CD14-positive monocyte (primary cell): ENCODE measurements at places on chromosomes 1 and 21. TPM values are rescaled to one million over a fixed set of nuclear protein-coding genes. Genes with fewer than 3 reads are reported as not detected.

IFI44 gene
- polyA plus RNA-seq: 35.5 TPM

SMYD3 gene
- 8.4 TPM for polyA plus RNA-seq

PTGFR gene
- polyA plus RNA-seq: 0.10 and 0.43 TPM in 2 replicates

CEP170 gene
- 13.7 TPM for polyA plus RNA-seq

PRR9 gene
- not detected for polyA plus RNA-seq

ILDR2 gene
- not detected for polyA plus RNA-seq

TRIM67 gene
- polyA plus RNA-seq: not detected

RHD gene
- not detected for polyA plus RNA-seq

LEMD1 gene
- polyA plus RNA-seq: not detected

DNA sequence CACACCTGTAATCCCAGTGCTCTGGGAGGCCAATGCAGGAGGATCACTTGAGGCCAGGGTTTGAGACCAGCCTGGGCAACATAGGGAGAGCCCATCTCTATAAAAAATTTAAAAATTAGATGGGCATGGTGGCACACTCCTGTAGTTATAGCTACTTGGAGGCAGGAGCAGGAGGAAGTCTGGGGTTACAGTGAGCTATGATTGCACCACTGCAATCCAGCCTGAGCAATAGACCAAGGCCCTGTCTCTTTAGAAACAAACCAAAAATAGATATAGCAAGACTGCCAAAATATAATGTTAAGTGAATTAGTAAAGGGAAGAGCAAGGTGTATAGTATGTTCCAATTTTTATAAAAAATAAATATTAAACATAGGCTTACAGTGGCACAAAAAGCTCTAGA is 28.8 kb downstream of the PLEKHO1 start:
- no peaks in the 10 kb centered on the region for H3K27me3 ChIP-seq
- peak overlapping the region; percentile 75 for H3K27ac ChIP-seq
- peak; percentile 71 for DNase-seq
- H3K4me1 ChIP-seq: peaks cover 90% of the 10 kb centered on the region
- H3K4me3 ChIP-seq: no peak overlapping the region

DNA sequence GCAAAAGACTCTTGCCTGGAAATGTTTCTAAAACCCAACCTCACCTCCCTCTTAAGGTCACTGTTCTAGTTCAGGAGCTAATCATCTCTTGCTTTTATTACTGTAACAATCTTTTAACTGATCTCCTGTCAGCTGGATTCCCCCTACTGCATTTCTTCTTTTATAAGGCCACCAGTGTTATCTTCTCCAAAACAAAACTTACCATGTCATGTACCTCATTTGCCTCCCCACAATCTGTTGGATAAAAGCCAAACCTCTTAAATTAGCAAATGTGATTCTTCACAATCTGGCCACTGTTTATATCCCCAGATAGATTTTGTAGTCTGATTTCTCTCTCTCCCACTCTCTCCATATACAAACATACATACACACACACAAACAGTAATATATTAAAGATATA is 143.3 kb downstream of the DENND1B start:
- no peak for DNase-seq
- H3K4me1 ChIP-seq: no peaks in the 10 kb centered on the region
- peaks cover 6% of the 10 kb centered on the region for H3K36me3 ChIP-seq
- no peaks in the 10 kb centered on the region for H3K27me3 ChIP-seq
- no peak overlapping the region for H3K27ac ChIP-seq

DNA sequence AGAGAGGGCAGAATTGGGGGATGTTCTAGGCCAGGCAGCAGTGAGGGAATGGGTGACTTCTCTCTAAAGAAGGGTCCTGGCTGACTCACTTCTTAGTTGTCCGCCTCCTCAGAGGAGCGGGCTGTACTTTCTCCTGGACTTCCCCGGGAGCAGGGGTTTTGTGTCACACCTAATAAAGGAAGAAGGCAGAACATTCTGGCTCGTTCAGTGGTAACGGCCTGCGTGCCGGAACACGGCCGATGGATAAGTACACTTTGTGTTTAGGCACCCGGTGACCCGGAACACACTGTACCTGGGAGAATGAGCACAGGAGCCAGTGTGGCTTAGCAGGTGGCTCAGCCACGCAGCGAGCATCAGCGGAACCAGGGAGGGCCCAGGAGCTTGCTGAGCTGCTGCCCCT is 84.7 kb downstream of the FBXO2 start:
- no peak overlapping the region for H3K4me3 ChIP-seq
- no peaks in the 10 kb centered on the region for H3K36me3 ChIP-seq
- no peak overlapping the region for H3K27ac ChIP-seq

GRCh38 chr21:42063191-42063570 is 7.9 kb upstream of the UMODL1 start:
- peaks cover 63% of the 10 kb centered on the region for H3K4me1 ChIP-seq
- DNase-seq: peak; percentile 66
- no peaks in the 10 kb centered on the region for H3K36me3 ChIP-seq
- H3K4me3 ChIP-seq: peak overlapping the region; percentile 72
- no peaks in the 10 kb centered on the region for H3K27me3 ChIP-seq

DNA sequence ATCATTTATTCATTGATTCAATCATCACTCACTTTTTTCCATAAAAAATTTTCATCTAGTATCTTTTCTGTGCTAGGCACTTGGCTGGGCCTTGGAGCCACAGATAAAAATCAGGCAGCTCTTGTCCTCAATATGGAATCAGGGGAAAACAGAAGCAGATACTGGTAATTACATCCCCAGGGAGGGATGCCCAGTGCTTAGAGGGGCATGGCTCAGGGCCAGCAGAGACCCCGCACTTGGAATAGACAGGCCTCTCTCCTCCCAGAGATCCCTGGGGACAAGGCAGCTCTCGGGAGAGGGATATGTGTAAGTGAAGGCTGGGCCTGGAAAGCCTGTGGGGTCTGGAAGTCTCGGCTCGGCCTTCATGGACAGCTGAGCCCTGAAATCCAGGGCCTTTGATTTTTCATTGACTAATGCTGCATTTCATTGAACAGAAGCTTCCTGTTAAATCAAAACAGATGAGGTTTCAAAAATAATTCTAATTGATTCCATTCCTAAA is 180.4 kb downstream of the FOXD2 start:
- no peak for DNase-seq
- H3K27ac ChIP-seq: no peak overlapping the region
- no peak overlapping the region for H3K4me3 ChIP-seq
- H3K4me1 ChIP-seq: no peaks in the 10 kb centered on the region
- H3K36me3 ChIP-seq: no peaks in the 10 kb centered on the region

- DNase-seq: peak; percentile 29
- H3K27me3 ChIP-seq: peaks cover 47% of the 10 kb centered on the region
- peaks cover 32% of the 10 kb centered on the region for H3K4me1 ChIP-seq
- no peaks in the 10 kb centered on the region for H3K36me3 ChIP-seq
Measured at GRCh38 chr1:151839457-151840403, at the start of gene C2CD4D. C2CD4D (minus strand) TSS chr1:151839820; CDS start chr1:151838989, 831 bp downstream.

GRCh38 chr1:41917076-41917475 is 1.6 kb downstream of the HIVEP3 start:
- H3K4me1 ChIP-seq: peaks cover 22% of the 10 kb centered on the region
- DNase-seq: no peak
- H3K27me3 ChIP-seq: peaks cover 31% of the 10 kb centered on the region
- H3K4me3 ChIP-seq: no peak overlapping the region
- no peaks in the 10 kb centered on the region for H3K36me3 ChIP-seq

DNA sequence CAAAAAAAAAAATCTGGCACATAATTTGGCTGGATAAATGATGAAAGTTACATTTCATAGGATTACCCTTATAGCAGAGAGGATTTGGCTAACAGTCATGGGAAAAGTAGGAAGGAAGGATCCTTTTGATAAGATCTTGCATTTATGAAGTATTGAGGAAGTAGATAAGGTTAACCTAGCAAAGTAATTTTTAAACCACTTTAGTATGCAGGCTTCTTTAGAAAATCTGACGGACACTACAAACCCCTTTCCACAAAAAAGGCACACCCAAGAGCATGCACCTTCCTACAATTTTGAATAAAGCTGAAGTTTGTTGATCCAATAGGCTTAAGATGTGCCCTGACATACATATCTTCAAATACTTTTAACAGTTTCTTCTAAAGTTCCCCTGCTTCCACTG is 275.2 kb downstream of the GRIK1 start:
- no peaks in the 10 kb centered on the region for H3K27me3 ChIP-seq
- H3K4me3 ChIP-seq: no peak overlapping the region
- no peak overlapping the region for H3K27ac ChIP-seq

GRCh38 chr1:207259391-207259790 is 62.1 kb upstream of the CD55 start:
- H3K4me3 ChIP-seq: no peak overlapping the region
- no peak overlapping the region for H3K27ac ChIP-seq
- peaks cover 6% of the 10 kb centered on the region for H3K4me1 ChIP-seq
- no peaks in the 10 kb centered on the region for H3K36me3 ChIP-seq
- H3K27me3 ChIP-seq: no peaks in the 10 kb centered on the region

DNA sequence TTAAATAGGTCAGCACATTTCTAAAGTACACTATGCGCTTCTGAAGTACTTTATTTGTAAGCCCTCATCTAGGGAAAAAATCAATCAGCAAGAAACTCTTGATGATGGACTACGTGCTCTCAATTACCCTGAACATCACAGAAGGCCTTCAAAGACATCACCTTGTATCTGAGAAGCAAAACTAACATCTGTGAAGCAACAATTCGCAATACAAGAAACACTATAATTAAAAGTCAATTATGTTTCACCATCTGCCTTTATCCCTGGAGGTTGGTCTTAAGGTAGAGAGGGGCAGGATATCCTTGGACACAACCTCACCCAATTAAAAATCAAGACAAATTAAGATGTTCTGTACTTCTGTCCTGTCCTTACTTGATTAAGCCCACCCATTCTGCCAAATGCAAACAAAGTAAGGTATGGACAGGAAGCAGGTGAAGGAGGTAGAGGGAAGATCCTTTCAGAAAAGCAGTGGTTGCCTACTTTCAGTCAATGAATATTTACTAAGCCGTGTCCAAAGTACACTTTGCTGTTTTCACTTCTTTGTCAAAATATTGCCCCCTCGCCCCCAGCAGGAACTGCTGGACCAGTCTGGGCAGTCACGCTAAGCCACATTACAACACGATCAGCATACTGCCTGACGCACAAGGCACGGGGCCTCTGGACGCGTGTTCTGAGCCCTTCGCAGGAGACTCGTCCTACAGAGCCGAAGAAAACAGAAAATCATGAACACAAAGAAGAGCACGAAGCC is 887 bp downstream of the SLC19A2 start:
- H3K27me3 ChIP-seq: no peaks in the 10 kb centered on the region
- peak; percentile 79 for DNase-seq
- no peaks in the 10 kb centered on the region for H3K36me3 ChIP-seq
- peaks cover 31% of the 10 kb centered on the region for H3K4me1 ChIP-seq

GRCh38 chr1:4084048-4084431 is 184.0 kb upstream of the C1orf174 start:
- H3K4me3 ChIP-seq: no peak overlapping the region
- H3K27me3 ChIP-seq: no peaks in the 10 kb centered on the region
- no peaks in the 10 kb centered on the region for H3K36me3 ChIP-seq
- DNase-seq: no peak
- H3K27ac ChIP-seq: no peak overlapping the region

DNA sequence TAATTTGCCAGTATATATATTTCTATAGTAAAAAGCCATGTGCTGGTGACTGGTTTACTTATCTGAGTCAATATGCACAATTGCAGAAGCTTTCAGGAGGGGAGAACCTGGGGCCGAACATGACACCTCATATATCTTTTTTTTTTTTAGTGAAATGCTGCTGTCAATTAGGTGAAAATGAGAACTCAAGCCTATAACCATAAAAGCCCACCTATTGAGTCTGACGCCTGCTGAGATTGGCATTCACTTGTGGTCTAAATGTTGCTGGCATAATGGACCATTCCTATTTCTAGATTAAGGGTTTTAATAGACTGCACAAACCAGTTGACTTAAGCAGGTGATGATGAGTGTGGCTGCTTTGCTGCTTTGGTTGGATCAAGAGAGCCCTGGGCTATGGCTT is 10.8 kb downstream of the NTMT2 start:
- no peak overlapping the region for H3K4me3 ChIP-seq
- H3K4me1 ChIP-seq: no peaks in the 10 kb centered on the region
- DNase-seq: no peak
- H3K27ac ChIP-seq: no peak overlapping the region
- no peaks in the 10 kb centered on the region for H3K36me3 ChIP-seq

- no peaks in the 10 kb centered on the region for H3K36me3 ChIP-seq
- no peak overlapping the region for H3K4me3 ChIP-seq
Measured at GRCh38 chr1:72129869-72130268, 152.5 kb downstream of the NEGR1 start.

- peaks cover 23% of the 10 kb centered on the region for H3K4me1 ChIP-seq
- H3K27me3 ChIP-seq: peaks cover 84% of the 10 kb centered on the region
- no peak overlapping the region for H3K4me3 ChIP-seq
- H3K27ac ChIP-seq: no peak overlapping the region
- DNase-seq: no peak
Measured at GRCh38 chr1:235648407-235648907, 1.1 kb downstream of the GNG4 start.

DNA sequence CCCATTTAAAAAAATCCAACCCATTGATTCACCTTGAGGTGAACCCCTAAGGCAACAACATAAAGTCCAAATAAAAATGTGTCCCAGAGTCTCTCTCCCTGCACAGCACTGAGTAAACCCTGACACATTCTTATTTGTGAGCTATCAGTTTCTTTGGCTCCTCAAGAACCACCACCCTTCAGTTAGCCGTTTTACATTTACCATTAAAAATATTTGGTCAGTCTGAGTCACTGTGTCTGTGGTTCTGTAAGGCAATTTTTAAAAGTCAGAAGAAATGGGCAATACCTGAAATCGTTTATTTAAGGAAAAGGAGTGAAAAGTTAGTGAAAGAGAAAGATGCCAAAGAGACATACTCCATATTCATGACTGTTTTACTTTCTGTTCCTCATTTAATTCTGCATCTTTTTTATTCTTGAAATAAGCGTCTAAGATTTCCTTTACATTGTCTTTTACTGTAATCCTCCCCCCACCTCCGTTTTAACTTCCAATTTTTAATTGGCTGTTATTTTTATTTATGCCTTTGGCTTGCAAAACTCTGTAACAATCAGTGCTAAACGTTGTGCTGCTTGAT is 91.7 kb upstream of the IVNS1ABP start:
- H3K4me1 ChIP-seq: peaks cover 49% of the 10 kb centered on the region
- H3K27ac ChIP-seq: peak overlapping the region; percentile 81
- peak overlapping the region; percentile 68 for H3K4me3 ChIP-seq
- peak; percentile 22 for DNase-seq
- H3K27me3 ChIP-seq: no peaks in the 10 kb centered on the region

- H3K27me3 ChIP-seq: no peaks in the 10 kb centered on the region
- DNase-seq: peak; percentile 2
- no peak overlapping the region for H3K27ac ChIP-seq
- H3K4me3 ChIP-seq: no peak overlapping the region
- H3K36me3 ChIP-seq: no peaks in the 10 kb centered on the region
Measured at GRCh38 chr1:98417820-98418219, 243.7 kb upstream of the SNX7 start.
